CD4-positive, alpha-beta T cell treated with Interleukin-2 at 100 ng/mL for 4 hours (primary cell): ENCODE measurements at places on chromosomes 11 and 22.

DNA sequence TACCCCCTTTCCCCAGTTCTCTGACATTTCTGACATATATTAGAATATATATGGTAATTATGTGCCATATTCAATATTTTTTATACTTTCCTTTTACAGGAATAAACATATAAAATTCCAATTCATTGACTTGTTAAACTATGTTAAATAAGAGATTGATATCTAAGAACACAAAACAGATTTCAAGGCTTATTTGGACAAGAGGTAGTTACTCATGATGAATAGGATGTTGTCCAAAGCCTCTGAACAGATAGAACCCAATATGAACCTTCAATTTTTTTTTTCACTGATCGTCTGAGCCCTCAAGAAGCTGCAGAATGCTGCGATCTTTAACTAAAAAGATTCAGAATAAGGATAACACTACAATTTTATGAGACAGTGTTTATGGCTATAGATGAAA lies 340.3 kb downstream of the LUZP2 start:
- no peak for DNase-seq

GRCh38 chr11:46322759-46323158 lies 24.5 kb upstream of the DGKZ start:
- DNase-seq: no peak

- no peak for DNase-seq
These were observed 150.8 kb upstream of the MTMR2 start for GRCh38 chr11:96074551-96075310.

DNA sequence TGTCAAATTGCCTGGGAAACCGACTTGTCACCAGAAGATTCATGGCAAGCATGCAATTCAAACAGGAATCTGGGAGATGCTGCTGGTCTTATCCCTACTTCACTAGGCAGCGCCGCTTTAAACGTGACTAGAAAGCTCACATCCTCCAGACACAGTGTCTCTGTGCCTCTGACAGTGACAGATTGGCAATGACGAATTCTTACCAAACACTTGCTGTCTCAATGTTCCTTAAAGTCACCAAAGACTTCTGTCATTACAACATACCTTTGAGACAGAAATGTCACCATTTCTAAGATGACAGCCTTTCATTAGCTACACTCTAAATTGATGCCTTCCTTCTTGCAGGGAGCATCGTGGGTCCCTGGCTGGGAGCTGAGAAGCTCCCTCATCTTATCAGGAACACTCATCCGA lies 197.8 kb downstream of the CWF19L2 start:
- no peak for DNase-seq

DNA sequence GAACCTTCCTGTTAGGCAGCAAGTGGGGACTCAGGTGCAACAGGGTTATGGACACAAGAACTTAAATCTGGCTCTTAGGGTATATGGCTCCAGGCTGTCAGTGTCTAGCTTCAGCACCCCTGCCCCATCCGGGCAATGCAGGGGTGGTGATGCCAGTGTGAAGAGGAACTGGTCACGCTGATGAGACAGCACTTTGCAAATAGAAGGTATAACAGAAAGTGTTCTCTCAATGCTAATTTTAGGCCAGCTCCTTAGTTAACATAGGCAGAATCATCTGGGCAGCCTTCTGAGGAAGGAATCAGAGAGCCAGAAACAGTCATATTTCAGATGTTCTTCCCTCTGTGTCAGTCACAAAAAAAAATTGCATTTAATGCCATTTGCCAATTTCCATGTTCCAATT lies 41.2 kb downstream of the SYT9 start:
- no peak for DNase-seq

GRCh38 chr11:11416502-11416901 lies 63.5 kb upstream of the CSNK2A3 start:
- no peak for DNase-seq

DNA sequence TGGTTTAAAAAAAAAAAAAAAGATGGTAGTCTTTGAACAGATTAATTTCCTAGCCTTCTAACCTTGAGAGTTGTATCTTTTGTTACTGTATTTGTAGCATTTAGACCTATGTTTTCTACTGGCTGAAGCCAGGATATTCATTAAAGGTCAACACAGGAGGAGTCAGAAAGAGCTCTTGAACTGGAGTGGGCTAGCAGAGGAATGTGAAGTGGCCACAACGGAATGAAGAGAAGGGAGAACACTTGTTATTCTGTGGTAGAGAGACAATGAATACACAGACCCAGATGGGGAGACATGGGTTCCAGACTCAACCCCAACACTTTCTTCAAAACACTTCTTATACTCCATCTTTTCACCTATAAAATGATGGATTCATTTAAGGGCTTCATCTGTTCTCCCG lies 88.1 kb downstream of the RELT start:
- DNase-seq: no peak

DNA sequence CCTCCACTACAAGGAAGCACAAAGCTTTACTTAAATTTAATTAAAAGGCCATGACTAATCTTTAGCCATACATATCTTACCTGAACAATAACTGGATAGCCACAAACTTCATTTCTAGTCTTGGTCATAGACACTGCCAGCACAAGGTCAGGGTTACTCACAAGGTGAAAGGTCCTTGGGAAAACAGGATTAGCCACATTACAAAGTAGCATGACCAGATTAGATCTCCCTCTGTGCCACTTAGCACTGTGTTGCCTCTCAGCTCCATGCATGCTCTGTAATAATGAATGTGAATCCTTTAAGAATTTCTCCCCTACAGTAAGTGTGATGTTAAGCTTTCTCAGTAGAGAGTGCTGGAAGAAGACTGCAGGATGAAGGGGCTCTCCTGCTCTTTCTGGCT lies 325.1 kb upstream of the MPPED2 start:
- no peak for DNase-seq

GRCh38 chr11:8018484-8019313 lies 31.6 kb downstream of the EIF3F start:
- DNase-seq: peak; percentile 86

DNA sequence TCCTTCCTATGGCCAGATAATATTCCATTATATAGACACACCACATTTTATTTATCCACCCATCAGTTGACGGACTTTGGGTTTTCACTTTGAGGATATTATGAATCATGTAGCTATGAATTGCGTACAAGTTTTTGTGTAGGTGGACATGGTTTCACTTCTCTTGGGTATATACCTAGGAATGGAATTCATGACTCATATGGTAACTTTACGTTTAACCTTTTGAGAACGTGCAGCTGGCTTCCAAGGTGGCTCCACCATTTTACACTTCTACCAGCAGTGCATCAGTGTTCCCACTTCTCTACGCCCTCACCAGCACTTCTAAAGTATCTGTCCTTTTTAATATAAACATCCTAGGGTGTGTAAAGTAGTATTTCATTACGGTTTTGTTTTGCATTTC lies 112.0 kb downstream of the PLEKHA7 start:
- DNase-seq: no peak

DNA sequence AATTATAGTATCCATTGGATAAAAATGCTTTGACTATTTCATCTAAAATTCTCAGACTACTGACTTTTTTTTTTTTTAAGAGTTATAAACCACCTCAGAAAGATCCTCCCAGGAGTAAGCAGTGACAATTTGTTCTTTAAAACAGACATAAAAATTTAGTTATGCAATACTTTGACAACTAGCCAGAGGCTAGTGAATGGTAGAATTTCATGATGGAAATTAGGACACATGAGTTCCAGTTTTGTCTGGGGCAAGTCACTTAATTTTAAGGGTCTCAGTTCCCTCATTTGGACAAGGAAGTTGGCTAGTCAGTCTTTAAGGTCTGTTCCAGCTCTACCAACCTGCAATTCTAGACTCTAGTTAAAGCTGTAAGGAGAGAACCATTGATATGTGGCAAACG lies 2.9 kb downstream of the IL18 start:
- DNase-seq: no peak

GRCh38 chr22:50599816-50600455 lies 657 bp upstream of the MAPK8IP2 start:
- DNase-seq: peak; percentile 56

GRCh38 chr11:128018692-128019091 lies 568.7 kb downstream of the ETS1 start:
- DNase-seq: no peak
